ENCODE measurements at places on chromosomes 5 and 9.

- DNase-seq, result no peak
Observed at GRCh38 chr9:1916095-1916494, 99.1 kb upstream of the SMARCA2 start.

DNA sequence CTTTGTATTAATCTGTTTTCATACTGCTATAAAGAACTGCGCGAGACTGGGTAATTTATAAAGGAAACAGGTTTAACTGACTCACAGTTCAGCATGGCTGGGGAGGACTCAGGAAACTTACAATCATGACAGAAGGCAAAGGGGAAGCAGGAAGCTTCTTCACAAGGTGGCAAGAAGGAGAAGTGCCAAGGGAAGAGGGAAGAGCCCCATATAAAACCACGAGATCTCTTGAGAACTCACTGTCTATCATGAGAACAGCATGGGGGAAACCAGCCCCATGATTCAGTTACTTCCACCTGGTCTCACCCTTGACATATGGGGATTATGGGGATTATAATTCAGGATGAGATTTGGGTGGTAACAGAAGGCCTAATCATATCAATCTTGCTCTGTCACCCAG, 60.9 kb upstream of the CHD1 start:
- DNase-seq, result no peak

DNA sequence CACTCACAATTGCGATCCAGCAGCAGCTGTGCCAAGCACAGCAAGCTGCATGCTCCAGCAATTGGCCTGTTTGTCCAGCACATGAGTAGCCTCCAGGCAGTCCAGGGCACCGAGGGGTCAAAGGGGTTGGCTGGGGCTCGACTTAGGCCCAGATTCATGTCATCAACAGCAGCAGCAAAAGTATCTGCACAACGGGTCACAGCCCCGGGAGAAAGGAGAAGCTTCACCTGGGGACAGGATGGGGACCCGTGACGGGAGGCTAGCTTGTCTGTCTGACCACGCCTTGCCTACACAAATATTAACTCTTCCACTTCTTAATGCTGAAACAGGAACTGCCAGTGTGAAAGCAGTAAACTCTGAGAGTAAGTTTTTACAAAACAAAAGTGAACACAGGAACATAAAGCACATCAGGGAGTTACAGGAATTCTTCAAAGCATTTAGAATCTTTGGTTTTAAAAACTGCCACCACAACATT, 191.2 kb downstream of the PIK3R1 start:
- DNase-seq, result no peak

DNA sequence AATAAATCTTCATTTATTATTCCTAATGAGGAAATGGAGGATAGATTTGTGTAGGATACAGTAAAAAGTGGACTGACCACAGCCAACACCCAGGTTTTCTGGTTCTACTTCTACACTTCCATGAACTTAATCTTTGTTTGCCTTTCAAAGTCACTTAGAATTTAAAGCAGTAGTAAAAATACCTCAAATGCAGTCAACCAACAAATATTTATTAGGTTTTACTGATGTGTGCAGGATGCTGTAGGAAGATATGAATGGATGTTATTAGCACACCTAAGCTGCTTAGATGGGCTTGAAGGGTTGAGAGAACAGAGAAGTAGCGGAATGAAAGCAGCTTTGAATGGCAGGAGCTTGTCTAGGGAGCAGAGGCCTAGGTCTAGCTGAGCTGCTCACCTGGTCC, 201.1 kb downstream of the PALM2AKAP2 start:
- no peak for DNase-seq

DNA sequence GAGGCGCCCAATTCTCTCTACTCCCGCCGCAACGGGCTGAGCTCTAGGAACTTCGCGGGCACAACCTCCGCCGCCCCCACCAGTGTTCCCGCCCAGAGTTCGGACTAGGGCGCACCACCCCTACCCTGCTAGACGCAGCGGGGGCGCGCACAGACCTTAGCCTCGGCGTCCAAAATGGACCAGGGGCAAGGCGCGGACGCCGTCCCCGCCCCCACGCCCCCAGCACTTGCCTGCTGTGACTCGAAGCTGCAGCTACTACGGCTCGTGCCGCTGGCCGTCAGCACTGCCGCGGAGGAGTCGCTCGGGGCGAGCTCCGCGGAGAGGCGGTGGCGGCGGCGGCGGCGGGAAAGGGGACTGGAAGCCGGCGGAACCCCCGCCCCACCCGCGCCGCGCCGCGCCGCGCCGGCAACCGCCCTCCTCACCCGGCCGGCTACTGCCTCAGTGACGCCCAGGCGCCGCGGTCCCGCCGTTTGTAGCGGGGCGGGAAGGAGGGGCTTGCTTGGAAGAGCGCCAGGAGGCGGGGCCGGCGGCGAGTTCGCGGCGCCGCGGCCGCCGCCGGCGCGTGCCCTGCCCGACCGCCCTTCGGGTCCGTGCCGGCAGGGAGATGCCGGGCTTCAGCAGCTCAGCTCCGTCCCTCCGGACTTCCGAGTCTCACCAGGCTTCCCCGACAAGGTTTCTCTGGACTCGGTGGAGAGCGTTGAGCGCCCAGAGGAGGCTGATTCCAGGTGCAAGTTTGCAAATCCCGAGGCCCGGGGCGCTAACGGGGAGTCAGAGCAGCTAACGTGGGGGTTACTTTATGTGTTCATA, 4.5 kb downstream of the ELAVL2 start:
- DNase-seq, result no peak

DNA sequence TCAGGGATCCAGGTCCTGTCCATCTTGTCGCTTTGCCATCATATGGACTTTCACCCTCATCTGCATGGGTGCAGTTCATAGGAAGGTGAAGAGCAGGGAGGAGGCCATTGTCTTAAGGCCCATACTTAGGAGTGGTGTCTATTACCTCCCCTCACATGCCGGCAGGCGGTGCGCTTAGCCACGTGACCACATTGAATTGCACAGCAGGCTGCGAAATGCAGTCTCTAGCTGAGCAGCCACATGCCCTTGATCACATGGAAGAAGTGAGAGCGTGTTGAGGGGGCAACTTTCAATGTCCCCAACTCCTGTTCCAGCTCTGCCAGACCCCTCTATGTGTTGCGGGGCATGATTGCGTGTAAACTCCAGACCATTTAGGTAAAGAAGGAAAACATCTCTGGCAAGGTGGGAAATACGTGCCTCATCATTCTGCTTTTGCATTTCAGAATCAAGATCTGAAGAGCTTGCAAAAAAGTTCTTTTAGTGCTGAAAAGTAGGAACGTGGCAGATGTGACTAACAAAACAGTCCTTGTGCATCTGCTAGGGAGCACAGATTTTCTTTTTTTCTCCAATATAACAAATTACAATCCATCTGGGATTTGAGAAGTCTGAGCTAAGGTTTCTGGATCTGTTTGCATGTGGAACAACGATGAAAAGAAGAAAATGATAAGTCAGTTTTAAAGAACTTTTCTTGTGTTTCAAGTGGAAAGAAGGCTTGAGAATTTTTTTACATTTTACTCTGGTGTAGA, 34.4 kb downstream of the ROPN1L start:
- no peak for DNase-seq

DNA sequence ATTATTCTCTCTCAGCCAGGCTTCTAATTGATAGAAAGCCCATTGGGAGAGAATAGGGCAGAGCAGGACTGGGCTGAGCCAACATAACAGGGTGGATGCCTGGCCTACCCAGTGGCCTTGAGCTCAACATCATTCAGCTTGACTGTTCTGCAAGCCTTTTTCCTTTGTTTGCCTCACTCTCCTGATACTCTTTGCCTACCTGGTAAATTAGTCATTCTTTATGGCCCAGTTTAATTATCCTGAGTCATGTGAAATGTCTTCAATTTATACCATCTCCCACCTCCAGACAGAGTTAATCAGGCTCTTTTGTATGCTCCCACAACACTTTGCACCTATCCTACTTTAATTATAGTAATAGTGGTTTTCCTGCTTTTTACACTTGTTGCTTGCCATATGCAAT, 13.6 kb downstream of the GLRA1 start:
- DNase-seq, result no peak

DNA sequence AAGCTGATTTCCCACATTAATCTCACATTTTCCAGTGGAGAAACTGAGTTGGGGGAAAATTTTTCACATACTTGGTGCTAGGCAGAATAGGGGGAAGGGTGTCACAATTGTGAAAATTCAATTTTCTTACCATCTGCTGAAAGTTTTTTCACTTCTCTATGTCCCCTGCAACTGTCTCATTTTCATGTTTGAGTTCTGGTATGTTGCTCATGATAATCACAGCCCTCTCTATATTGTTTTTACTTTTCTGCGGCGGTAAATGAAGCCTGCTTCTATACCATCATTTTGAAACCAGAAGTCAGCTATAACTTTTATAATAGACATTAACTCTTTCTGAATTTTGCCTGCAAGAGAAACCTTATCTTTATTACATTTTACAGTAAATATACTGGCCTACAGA, 1664.5 kb downstream of the EFNA5 start:
- DNase-seq, result no peak

DNA sequence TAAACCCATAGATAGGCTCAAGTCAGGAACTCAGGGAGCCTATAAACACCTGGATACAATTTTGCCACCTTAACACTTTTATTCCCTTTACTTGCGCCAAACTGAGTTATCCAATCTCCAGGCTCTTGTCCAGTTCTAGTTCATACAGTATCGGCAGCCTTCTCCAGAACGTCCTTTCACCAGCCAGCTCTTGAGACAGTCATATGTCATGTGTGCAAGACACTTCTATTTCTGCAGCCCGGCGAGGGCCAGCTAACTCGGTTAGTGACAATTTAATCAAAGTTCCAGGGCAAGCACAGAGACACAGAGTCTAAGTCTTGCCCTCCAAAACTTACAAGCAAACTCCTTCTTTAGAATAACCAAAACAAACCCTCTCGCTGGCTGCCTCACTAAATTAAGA, 12.9 kb downstream of the ABCA1 start:
- DNase-seq, result no peak

- DNase-seq, result no peak
Observed at GRCh38 chr5:126694403-126694802, 82.5 kb upstream of the LMNB1 start.

GRCh38 chr5:113271745-113272454, 162.9 kb downstream of the TSSK1B start:
- DNase-seq, result no peak

DNA sequence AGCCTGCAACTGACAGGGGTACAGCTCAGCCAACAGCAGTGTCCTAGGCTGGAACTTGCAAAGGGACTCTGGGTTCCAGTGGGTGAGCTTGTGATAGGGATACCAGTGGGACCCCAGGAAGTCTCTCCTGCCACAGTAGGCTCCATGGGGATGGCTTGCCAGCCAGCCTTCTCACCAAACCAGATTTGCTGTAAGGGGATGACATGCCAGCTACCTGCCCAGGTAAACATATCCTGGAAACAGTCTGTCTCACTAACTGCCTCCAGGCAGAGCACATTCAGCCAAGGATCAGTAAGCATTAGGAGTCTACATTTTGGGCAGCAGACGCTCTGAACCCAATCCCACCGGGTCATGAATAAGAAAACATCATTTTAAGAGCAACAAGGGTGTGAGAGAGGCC, 49.9 kb downstream of the SIL1 start:
- DNase-seq, result no peak

GRCh38 chr5:50863534-50864170, 197.2 kb downstream of the PARP8 start:
- no peak for DNase-seq

- DNase-seq, result no peak
Observed at GRCh38 chr5:68219161-68219816, 3.7 kb downstream of the PIK3R1 start.

DNA sequence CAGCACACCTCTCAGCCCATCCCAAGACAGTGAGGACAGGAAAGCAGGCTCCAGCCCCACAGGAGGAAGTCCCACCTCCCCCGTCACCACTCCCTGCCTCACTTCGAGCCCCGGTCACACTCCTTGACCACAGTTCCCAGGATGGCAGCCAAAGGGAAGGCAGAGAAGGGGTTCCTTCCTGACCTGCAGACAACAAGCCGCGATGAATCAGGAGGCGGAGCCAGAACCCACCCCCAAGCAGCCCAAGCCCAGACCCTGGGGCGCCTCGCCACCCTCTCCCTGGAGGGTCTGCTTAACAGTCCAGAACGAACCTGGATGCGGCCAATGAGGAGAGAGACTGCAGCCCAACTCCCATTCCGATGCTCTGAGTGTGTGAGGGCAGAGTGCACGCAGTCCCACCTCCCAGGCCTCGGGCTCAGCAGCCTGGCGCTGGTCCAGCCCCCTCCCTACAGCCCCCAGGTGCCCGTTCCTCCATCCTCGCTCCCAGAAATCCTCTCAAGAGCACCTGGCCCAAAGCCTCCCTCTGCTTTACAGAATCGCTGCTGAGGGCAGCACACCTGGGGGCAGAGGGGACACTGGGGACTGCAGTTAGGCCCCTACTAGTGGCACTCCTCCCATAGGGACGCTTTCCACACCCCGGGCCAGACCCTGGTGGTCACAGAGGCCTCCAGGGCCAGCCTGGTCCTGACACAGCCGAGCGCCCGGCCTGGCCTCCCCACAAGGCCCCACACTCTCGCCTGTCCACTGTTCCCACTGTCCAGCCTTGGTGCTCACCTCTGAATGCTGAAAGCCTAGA, 69.6 kb upstream of the LRRTM2 start:
- DNase-seq, result no peak

DNA sequence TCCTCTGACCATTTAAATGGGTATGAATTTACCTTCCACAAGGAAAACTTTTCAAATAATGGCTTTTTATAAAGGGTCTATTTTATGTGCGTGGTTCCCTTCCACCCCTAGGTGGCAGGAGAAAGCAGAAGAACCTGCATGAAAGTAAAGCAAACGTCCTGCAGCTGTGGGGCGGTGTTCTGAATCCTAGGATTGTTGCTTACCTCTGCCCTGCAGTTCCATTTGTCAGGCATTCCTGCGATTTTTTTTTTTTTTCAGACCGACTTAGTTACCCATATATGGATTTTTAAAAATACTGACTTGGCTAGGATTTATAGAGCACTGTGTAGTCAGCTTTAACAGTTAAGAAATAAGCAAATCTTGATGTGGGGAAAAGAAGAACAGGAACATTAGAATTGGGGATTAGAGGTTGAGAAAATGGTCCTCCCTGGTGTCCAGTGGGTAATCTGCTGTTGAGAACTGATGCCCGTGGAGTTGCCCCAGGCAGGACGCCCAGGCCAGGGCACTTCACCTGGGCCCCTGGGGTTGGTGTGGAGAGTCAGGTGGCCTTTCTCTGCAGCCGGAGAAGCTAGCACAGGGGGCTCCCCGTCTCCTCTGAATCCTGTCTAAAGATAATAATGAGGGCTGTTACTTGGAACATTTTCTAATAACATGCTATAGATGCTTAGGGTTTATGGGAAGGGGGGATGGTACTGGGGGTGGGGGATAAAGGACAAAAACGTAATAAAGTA, 30.4 kb upstream of the LTC4S start:
- DNase-seq, result peak; percentile 74

Measured in HS-5 (cell line).